ENCODE measurements at places on chromosomes 3 and 15.

- no peak for DNase-seq
Measured at GRCh38 chr3:37174532-37175126, at the start of gene LRRFIP2. Gene LRRFIP2 (minus strand): TSS chr3:37174582. CDS start chr3:37148983, 25,599 bp downstream.

DNA sequence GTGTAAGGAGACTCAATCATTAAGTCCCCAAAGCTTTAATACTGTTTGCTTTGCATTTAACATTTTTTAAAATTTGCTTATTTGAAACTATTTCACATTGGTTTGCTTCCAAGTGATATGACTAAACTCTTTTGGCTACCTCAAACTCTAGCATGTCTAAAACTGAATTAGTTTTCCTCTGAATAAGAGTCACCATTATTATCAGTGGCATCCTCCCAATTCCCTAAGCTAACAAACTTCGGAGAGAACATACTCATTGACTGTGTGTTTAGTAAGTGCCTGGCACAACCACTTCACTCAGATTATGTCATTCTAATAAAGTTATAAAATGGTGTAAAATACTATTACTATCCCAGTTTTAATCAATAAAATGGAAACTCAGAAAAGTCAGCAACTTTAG lies 21.9 kb downstream of the ATOSA start:
- no peak for DNase-seq

DNA sequence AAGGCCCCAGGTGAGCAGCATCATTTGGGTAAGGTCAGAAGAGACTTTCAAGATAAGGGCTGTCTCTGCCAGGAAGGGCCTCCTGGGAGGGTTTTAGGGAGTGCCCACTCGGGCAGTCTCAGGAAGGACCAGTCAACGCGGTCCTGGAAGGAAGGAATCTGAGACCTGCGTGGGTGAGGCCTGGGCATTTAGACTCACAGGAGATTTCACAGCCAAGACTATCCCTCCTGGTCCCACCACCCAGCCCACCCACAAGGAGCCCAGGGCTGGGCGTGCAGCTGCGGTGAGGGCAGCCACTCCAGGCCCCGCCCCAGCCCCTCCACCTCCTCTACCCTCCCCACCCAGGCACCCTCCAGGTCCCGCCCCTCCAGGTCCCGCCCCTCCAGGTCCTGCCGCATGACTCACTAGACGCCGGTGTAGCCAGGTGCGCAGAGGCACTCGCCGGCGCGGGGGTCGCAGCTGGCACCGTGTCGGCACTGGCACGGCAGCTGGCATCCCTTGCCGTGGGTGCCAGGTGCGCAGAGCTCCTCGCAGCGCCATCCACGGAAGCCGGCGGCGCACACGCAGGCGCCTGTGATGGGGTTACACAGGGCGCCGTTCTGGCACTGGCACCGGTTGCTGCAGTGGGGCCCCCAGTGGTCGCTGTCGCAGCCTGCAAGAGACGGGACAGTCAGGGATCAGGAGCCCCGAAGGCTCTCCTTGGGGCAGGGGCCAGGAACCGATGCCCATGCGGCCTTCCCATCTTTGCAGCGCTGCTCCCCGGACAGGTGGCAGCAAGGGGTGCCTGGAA lies 112.7 kb downstream of the RAB11A start:
- DNase-seq, result peak; percentile 69

- DNase-seq, result no peak
Measured at GRCh38 chr15:69222002-69222474, 61.6 kb downstream of the GLCE start.

- peak; percentile 46 for DNase-seq
Measured at GRCh38 chr3:14424711-14425580, 22.5 kb downstream of the SLC6A6 start.

DNA sequence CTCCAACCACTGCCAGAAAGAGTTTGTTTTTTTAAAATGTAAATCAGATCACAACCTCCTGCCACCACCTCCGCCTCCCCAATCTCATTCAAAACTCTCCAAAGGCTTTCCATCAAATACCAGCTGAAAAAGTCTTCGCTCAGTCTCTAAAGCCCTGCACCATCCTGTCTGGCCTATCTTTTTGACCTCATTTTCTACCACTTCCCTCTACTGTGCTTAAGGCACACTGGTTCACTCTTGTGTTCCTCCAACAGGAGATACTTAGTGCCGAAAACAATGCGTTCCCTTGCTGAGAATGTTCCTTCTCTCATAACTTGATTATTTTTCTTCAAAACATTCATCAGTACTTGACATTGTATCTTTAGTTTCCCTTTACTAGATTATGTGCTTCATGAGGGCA lies 3.5 kb downstream of the BTBD1 start:
- no peak for DNase-seq

DNA sequence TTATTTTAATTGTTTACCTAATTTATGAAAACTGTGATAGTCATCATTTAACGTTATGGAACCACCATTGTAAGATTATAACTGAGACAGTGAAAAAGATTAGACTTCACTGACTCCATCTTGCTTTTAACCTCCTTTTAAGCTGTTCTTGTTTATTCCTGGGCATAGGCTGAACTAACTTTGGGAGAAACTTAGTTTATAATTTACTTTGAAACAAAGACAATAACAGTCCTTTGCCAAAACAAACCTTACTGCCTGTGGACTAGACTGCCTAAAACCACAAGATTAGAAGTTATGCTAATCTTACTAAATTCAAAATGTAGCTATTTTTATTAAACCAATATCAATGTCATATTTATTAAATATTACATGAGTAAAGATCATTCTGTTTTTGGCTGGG lies 44.3 kb upstream of the TMEM45A start:
- DNase-seq, result no peak

DNA sequence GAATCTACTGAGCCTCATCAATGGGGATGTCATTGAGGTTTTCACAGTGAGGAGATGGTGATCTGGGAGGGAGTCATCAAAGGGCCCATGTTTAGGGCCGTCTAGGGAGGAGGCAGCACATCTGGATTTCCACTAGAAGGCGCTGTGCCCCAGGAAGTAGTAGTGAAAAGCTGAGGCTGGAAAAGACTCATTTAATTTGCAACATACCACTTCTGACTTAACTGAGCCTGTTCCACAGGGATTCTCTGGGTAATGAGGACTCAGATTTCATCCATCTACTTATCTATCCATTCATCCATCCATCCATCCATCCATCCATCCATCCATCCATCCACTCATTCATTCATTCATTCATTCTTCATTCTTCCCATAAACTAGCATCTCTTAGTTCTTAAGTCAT lies 17.4 kb upstream of the SHF start:
- peak; percentile 77 for DNase-seq

GRCh38 chr3:9352917-9353752 lies 9.7 kb upstream of the THUMPD3 start:
- peak; percentile 59 for DNase-seq

DNA sequence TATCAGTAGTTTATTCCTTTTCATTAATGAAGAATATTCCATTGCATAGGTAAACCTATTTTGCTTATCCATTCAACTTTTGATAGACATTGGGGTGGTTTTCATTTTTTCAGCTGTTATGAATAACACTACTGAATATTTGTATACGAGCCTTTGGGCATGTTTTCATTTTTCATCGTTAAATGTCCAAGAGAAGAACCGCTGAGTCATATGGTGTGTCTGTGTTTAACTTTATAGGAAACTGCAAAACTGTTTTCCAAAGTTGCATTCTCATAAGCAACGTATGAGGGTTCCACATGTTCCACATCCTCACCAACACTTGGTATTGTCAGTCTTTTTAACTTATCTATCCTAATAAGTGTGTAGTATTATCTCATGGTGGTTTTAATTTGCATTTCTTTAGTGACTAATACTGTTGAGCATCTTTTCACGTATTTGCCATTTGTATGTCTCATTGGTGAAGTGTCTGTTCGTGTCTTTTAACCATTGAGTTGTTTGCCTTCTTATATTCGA lies 33.8 kb downstream of the REC114 start:
- no peak for DNase-seq

DNA sequence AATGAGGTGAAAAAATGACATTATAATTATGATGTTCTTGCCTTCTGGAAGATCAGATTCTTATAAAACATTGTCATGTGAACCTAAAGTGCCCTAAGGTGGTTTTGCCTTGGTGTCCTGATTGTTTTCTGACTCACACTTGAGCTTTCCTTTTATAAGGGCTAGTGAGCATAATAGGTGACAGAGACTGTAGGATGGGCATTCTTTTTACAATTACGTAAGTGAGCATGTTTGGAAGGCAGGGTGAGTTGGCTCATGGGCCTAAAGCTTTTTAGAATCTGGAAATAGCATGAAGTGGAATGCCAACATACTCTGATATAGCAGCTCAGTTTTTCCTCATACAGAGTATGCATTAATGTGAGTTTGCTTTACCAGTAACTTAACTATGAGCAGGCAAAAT lies 41.2 kb downstream of the CRYBG3 start:
- DNase-seq, result no peak

DNA sequence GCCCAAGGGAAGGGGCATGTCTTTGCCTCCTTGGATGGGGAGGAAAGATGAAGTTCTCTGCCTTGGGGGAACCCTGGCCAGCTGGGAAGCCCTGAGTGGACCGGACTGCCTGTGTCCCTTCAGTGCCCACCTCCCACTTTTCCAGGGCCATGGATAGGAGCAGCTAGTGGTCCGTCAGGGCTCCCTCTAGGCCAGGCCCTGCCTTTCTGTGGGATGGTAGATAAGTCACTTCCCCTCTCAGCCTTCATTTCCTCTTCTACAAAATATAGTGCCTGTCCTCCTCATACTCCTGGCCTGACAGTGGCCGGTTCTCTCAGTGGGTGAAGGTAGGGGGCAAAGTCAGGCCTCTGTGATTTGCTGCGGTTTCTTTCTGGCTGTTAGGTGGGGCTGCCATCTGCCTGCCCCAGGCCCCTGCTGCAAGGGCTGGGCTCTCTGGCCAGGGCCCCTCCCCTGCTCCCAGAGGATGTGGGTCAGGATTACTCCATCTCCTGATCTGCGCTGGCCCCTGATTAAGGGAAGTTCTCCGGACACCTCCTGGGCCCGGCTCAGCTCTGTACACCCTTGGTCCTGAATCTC lies 1.4 kb downstream of the PLEKHO2 start:
- DNase-seq, result peak; percentile 41

DNA sequence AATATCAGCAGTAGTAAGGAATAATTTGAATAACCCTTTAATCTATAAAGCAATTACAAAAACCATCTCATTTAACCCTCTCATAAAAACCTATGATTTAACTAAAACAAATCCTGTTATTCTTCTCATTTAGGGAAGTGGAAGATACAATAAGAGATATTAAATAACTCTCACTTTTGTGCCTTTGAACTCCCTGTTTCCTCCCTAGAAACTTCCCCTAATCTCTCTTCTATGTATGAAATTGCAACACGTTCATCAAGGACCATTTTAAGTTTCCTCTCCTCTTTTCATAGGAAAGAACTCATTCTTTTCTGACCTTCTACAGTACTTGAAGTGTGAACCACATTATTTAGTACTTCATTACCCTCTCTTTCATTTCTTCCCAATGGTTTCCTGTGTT lies 18.8 kb upstream of the FAM81A start:
- no peak for DNase-seq

DNA sequence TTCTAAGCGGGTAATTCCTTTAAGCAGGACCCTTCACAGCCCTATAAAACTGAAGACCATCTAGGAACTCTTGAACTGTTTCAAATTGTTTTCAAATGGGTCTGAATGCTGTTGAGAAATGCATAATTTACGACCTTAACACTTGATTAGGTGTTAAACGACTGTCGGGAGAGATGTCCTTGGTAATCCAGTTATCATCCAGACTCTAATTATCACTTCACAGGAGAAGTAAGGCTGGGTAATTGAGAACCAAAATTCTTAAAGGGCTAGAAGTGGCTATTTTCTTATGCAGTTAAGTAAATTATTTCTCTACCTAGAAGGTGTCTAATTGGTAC lies 276.7 kb upstream of the TBC1D5 start:
- DNase-seq, result no peak

DNA sequence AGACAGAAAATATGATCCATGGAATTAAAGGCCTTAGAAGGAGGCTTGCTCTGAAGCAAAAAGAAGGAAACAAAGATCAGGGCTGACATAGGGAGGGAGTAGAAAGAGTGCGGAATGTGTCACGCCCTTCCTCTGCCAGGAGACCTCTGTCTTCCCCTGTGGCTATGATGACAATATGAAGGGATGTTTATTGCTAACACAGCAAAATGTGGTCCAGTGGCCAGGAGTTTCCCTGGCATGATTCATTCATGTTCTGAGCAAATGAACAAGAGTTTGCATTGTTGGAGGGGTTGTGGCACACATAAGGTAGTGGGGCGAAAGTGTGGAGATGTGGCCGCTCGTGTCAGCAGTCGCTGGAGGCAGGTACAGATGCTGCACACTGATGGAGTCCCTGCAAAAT lies 169.4 kb downstream of the SHQ1 start:
- no peak for DNase-seq

- no peak for DNase-seq
Measured at GRCh38 chr3:128354788-128355542, 111.7 kb downstream of the DNAJB8 start.

GRCh38 chr15:31147456-31147855 lies 45.9 kb upstream of the TRPM1 start:
- no peak for DNase-seq

GRCh38 chr15:70859998-70860397 lies 6.0 kb upstream of the LARP6 start:
- DNase-seq, result no peak

GRCh38 chr3:133864616-133865015 lies 31.1 kb downstream of the RAB6B start:
- no peak for DNase-seq

DNA sequence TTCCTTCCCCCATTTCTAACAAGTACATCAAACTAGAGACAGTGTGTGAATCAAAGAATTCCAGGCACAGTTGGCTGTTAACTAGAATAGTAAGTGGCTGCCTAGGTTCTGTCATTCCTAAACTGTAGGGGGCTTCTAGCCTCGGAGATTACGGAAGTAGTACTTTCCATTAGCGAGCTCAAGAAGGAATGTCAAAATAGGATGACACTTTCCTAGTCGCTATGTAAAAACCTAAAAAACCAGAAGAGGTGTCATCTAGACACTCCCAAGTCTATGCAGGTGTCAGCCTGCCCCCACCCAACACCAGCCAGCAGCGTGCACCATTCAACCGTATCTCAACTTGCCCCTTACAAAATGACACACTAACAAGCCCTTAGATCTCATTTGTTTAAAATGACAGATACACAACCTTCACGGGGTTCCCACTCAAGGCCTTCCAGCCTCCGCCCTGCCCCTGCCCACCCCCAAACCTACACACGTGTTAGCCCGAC lies 874 bp downstream of the INO80 start:
- no peak for DNase-seq

DNA sequence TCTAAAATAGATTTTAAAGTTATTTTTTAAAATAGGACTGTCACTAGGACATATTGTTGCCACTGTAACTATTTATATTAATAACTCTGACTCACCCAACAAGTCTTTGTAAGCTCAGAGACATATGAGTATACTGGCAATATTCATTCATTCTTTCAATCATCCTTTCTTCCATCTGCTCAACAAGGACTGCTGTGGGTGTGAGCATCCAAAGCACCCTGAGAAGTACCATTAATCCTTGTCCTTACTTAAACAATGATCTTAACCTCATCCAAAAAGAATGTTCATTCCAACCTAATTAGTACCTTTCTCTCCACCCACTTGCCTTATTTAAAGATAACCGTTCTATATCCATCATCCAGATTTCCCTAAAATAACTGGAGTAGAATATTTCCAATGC lies 94.2 kb upstream of the PPP2R3A start:
- DNase-seq, result no peak
